ENCODE measurements at places on chromosomes 12 and 14.

GRCh38 chr12:110005319-110005973, 6.2 kb downstream of the ANKRD13A start:
- DNase-seq: no peak

GRCh38 chr12:87365423-87365822, 663.8 kb downstream of the C12orf50 start:
- no peak for DNase-seq

DNA sequence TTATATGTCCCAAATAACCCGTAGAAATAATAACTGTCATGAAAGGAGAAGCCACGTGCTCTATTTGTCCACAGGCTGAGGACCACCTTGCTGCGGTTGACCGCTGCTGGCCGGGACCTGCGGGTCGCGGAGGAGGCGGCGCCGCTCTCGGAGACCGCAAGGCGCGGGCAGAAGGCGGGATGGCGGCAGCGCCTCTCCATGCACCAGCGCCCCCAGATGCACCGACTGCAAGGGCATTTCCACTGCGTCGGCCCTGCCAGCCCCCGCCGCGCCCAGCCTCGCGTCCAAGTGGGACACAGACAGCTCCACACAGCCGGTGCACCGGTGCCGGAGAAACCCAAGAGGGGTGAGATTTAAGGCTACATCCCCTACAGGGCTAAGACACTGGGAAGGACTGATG, 21.0 kb downstream of the RPGRIP1 start:
- DNase-seq: peak; percentile 31

DNA sequence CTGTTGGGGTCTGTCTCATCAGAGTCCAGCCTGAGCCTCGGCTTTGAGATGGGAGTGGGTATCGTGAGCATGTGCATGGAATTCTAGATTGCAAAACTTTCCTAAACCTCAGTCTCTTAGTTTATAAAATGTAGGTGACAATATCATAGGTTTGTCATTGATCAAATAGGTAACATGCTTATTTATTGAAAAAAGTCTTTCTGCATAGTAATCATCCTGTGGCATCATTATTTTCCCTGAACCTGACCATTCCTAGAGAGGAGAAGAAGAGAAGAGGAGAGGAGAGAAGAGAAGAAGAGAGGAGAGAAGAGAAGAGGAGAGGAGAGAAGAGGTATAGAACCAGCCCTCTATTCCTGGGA, 4.1 kb downstream of the SMIM41 start:
- DNase-seq: no peak
